Body of pancreas (tissue), 4 donors: ENCODE measurements at places on chromosomes 2 and 18.

GRCh38 chr2:19888831-19889230 lies 13.0 kb downstream of the TTC32 start:
- no peak for DNase-seq
- no peak overlapping the region for H3K4me3 ChIP-seq
- no peaks in the 10 kb centered on the region for H3K4me1 ChIP-seq
- no peaks in the 10 kb centered on the region for H3K27me3 ChIP-seq
- H3K27ac ChIP-seq, result no peak overlapping the region
- no peaks in the 10 kb centered on the region for H3K36me3 ChIP-seq

DNA sequence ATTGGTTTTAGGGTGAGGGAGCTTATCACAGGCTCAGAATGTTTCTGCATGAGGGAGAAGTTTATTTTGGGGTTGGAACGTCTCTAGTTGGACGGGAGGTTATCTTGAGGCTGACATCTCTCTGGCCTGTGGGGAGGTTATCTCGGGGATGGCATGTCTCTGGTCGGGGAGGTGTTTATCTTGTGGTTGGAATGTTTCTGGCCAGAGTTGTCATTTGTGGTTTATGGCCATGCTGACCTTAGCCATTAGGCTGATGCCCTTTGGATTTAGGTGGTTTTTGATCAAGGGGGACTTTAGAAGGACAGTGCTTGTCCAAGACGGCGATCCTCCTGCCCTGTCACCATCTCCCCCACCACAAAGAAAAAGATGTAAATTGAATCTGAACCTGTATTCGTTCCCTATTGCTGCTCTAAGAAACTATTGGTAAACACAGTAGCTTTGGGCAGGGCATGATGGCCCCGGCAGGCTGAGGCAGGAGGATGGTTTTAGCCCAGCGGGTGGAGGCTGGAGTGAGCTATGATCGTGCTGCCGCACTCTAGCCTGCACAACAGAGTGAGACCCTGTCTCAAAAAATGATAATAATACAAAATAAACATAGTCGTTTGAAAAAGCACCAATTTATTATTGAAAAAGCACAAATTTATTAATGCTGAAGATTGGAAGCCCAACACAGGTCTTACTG lies 17.8 kb upstream of the MPPE1 start:
- H3K4me3 ChIP-seq, result no peak overlapping the region
- H3K27me3 ChIP-seq, result no peaks in the 10 kb centered on the region
- H3K27ac ChIP-seq, result no peak overlapping the region
- DNase-seq, result no peak
- H3K4me1 ChIP-seq, result no peaks in the 10 kb centered on the region

GRCh38 chr2:100773538-100773937 lies 46.4 kb upstream of the NPAS2 start:
- no peak overlapping the region for H3K4me3 ChIP-seq
- DNase-seq, result no peak
- no peaks in the 10 kb centered on the region for H3K36me3 ChIP-seq
- no peaks in the 10 kb centered on the region for H3K27me3 ChIP-seq
- no peaks in the 10 kb centered on the region for H3K4me1 ChIP-seq

DNA sequence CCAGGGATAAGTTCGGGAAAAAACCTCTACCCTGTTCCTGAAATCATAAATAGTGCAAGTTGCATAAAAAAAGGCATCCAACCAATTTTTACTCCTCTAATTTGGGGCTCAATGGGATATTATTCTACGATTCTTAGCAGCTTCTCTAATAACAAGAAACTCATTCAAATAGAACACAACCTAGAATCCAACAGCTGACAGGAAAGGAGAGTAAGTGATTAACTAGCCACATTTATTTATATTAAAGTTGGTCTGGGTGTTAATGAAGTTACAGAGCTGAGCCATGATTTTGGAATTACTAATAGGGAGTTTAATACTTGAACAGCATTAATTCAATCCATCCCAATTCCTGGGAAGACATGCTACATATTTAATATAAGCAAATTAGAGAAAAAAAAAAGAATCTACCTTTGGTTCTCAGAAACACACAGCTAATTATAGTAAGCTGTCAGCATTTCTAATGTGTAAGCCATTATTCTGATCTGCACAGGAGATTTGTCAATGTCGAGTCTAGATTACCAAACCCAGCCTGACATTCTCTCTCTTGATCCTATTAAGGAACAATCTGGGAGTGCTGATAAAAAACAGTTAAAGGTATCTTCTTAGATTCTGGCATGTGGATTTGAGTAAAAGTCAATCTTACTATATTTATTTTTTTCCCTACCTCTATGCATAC lies 267.7 kb downstream of the NBAS start:
- H3K4me1 ChIP-seq, result no peaks in the 10 kb centered on the region
- no peak overlapping the region for H3K4me3 ChIP-seq
- no peak overlapping the region for H3K27ac ChIP-seq
- DNase-seq, result no peak
- H3K36me3 ChIP-seq, result no peaks in the 10 kb centered on the region

GRCh38 chr18:5618047-5618688 lies 74.4 kb upstream of the EPB41L3 start:
- DNase-seq, result no peak
- H3K4me3 ChIP-seq, result no peak overlapping the region
- no peaks in the 10 kb centered on the region for H3K36me3 ChIP-seq
- no peak overlapping the region for H3K27ac ChIP-seq
- H3K27me3 ChIP-seq, result no peaks in the 10 kb centered on the region
